ENCODE measurements at places on chromosomes 2 and 18.

DNA sequence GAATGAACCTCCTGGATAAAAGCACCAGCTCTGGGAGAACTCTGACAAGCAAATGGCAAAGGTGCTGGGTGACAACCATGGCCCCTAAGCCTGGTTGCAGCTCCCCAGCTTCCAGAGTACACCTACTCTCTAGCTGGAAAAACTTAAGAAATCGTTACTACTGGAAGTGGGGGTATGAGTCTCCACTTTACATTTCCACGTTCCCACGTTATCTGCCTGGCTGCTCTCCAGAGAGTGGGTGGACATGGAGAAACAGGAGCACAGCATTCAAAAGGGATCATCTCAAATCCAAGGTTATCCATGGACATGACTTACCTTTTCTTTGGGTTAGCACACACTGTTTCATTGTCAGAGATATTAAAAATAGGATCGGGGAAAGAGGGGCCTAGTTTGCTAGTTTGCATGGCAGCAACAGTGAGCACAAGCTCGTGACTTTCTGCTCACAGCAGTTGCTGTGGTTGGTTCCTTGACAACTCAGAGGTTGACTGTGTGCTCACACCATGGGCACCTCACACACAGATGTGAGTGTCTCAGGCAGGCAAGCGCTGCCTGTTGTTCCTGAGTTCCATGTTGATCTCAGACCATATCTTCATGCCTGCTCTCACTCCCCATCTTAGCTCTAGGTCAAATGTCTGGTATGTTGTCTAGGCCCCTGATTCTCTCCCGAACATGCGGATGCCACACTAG is 32.5 kb downstream of the PTPN18 start:
- DNase-seq: no peak

- no peak for DNase-seq
Measured at GRCh38 chr2:203673933-203674332, 32.5 kb upstream of the CD28 start.

DNA sequence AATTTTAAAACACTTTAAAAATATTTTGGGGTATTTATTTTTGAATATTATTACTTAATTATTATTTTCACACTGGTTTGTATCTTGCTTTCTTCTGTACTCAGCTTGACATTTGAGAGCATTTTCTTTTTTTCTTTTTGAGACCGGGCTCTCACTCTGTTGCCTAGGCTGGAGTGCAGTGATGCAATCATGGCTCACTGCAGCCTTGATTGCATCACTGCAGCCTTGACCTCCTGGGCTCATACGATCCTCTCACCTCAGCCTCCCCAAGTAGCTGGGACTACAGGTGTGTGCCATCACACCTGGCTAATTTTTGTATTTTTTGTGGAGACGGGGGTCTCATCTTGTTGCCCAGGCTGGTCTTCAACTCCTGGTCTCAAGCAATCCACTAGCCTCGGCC is 79.9 kb upstream of the DLX2 start:
- DNase-seq: no peak

GRCh38 chr2:68726100-68726499 is 8.5 kb upstream of the ARHGAP25 start:
- DNase-seq: no peak

- no peak for DNase-seq
Measured at GRCh38 chr2:159635006-159635789, 18.9 kb upstream of the BAZ2B start.

DNA sequence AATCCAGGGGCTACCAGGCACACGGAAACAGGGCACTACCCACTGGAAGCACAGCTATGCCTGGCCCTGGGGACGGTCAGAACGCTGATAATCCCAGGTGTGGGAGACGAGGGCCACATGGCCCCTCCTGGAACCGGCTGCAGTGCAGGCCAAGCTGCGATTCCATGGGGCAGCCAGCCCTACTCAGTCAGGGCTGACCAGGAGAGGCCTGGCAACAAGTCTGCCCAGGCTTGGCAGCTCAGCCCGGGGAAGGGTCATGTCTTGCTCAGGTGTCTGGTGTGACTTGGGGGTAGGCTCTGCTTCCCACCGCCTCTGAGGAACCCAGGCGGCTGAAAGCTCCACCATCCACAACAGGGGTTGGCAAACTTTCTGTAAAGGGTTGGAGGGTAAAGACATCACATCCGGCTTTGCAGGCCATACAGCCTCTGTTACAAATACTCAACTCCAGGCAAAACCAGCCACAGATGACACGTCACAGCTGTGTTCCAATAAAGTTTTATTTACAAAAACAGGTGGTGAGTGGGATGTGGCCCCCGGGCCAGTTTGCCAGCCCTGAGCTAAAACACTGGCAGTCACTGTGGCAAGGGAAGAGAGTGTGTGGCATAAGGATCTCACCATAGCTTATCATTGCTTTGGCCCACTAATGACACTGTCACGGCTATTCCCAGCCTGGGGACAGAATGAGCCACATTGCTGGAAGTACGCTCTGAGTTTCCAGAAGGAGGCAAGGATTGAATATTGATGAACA is 85.2 kb downstream of the NDUFA10 start:
- DNase-seq: no peak

GRCh38 chr2:165376571-165376975 is 92.9 kb upstream of the CSRNP3 start:
- no peak for DNase-seq

DNA sequence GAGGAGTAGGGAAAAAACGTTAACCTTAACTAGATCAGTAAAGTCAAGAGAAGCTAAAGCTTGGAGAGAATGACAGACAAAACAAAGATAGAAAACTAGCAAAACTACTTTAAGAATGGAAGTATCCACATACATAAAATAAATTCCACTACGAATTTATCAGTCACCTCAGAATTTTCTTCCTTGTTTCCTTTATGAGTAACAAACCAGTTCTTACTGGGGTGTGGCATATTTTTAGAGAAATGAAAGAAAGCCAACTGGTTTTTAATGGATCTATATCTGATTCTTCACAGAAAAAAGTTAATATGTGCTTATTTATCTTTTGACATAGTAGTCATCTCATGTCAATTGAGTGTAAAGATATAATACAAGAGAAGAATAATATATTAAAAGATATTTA is 2033.7 kb upstream of the CELF4 start:
- no peak for DNase-seq

- no peak for DNase-seq
Measured at GRCh38 chr2:63571291-63571690, 17.0 kb downstream of the WDPCP start.

DNA sequence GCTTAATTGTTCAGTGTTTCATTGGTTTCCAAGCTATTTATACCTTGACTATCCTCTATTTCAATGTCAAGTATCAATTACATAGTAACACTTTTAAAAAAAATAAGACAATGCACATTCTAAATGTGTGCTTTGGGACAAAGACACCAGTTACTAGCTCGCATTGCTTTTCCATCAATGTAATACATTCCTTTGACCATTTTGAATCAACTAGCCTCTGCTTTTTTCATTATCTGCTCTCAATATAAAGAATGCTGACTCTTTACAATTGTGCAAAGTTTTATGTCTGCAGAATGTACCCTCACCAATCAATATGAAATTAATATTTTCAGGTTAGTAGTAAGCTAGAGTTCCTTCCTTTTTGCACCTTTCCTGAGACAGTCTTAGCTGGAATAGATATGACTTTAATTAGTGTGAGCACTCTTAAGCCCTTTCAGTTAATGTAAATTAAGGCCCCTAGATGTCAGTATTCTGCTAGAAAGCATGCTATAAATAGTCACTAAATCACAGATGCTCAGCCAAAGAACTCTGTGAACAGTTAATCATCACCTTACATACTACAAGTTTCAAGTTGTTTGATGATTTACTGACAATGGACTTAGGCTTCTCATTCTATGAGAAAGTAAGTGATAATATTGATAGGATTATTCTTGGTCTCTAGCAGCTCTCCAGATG is 413.6 kb downstream of the PTH2R start:
- peak; percentile 10 for DNase-seq

DNA sequence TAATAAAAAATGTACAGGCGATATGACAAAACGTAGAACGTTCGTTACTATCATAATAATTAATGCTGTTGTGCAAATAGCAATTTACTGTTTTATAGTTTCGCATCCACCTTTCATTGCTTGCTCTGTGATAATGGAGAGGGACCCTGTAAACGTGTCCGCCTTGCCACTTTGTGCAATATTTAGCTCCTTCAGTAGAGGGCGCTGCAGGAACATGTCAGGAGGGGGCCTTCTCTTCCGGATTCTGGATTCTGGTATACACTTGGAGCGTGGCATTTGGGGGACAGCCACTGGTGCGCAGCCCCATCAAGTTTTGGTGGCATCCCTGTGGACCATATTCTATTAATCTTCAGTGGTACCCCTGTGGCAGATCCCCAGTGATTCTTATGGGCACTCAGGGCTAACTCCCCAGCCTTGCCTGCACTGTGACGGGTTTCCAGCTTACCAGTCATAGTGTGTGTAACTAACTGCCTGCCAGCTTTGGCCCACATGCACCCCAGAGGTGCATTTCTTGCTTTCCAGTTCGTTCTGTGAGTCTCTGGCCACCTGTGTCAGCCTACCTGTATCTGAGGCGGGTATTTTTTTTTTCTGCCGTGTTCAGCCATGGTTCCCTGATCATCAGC is 140.3 kb downstream of the CYRIA start:
- peak; percentile 0 for DNase-seq

DNA sequence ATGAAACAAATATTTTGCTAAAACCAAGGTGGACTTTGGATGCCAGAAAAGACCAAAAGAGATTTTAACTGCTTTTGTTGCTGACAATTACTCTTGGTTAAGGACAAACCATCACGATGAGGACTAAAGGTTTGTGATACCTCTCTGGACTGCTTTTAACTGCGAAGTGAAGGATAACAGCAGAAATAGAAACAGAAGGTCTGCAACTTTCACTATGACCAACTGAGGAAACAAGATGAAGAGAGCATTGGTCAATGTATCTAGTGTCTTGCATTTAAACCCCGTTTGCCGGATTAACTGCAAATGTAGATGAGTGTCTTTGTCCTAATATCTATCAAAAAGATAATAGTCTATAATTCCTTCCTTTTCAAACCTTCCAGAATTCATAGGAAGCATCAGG is 541.7 kb downstream of the ERBB4 start:
- no peak for DNase-seq

- DNase-seq: no peak
Measured at GRCh38 chr2:104476075-104476474, 377.8 kb upstream of the POU3F3 start.

- DNase-seq: peak; percentile 64
Measured at GRCh38 chr18:35672897-35673296, 91.4 kb downstream of the GALNT1 start.

- DNase-seq: no peak
Measured at GRCh38 chr2:220745682-220746081, 826.4 kb downstream of the EPHA4 start.

DNA sequence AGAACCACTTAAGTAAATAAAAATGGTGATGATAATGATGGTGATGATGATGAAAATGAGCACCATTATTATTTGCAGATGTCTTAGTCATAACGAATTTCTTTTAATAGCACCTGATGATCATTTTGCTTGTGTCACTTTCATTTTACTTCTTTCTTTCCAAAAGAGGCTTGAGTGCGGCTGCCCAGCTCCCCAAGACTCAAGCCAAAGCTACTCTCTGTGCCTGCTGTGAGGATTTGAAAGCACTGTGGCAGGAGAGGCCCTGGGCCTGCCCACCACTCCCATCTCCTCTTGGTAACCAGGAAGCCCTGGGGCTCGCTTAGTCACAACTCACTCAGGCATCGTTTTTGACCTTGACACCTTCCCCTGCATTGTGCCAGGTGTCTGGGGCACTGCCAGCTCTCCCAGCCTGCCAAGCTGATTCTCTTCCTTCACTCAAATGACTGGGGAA is 41.2 kb downstream of the RPL37A start:
- DNase-seq: peak; percentile 67

DNA sequence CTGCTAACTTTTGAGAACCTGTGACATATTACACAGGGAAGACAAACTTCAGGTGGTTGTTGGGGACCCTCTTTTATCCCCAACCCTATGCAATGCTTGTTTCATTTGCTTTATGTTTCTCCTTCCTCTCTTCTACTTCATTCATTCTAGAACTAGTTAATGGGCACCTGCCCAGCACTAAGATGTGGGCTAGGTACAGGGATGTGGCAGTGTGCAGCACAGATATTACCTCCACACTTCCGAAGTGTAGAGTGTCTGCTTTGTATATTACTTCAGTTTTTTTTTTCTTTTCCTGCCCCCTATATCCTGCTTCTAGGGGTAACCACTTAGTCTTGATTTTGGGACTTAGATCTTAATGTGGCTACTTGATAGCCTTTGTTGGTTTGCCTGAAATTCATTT is 35.1 kb downstream of the CD28 start:
- no peak for DNase-seq

DNA sequence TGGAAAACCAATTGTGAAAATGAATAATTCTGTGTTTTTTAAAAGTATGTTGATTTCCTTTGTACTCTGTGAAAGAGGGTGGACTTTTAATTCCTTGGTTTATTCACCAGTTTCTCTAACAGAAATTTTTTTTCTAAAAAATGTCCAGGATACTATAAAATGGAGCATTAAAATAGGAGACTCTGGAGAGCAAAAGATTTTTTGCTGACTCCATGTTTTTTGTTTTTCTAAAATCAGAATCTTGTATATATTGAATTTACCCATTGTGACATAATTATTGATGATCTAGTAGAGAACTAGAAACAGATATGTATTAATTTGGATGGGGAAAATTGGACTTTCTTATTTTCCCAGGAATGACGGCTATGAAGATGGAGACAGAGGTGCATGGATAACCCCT is 23.2 kb upstream of the EFEMP1 start:
- DNase-seq: no peak

DNA sequence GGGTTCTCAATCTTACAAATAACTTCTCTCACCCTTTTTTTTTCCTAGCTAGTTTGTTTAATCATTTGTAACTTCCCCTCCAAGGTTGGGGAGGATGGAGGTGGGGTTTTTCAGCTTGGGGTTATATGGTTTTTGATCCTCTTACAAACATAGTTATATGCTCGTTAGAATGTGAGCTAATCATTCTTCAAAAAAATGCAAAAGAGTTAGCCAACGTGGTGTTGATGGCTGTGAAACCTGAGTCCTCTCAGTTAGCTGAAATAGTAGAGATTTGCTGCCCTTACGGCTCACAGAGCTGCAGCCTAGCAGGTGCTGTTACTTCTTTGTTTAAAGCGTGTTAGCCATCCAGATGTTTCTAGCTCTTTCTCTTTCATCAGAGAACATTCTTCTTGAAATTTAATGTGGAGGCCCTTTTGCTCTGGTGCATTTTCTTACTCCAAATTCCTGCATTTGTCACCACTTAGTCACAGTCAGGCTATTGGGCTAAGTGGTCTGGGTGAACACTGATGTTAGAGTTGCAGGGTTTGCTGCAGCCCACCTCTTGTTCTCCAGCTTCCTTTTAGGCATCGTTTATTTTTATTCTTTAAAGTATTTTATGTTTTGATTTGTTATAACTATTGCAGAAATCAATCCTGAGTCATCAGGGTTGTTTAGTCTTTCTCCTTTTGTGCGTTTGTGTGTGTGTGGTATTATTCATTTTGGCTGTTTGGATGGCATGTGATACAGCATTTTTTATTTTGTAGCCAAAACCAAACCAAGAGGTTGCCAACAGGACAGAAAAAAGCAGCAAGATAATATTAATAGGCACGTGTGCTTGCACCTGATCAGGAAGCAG is 41.1 kb downstream of the LIMS1 start:
- DNase-seq: peak; percentile 86
